ENCODE measurements at places on chromosomes 13 and 19.

DNA sequence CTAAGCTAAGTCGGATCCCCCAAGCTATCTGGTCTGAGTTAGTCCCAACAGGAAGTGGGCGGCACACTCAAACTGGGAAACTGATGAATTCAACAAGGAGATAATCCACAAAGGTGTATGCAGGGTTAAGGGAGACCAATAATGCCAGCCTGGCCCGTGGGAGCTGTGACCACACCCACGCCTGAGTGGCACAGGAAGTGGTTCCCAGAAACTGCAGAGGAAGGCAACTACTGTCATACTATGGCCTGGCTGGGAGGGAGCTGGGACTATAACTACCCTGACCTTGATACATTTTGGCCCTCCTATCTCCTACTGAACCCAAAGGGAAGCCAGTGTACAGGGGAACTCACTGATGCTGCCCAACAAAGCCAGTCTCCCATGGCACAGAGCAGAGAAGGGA lies 85.5 kb upstream of the TDRD3 start:
- DNase-seq = no peak

GRCh38 chr13:109422161-109422560 lies 364.2 kb downstream of the IRS2 start:
- no peak for DNase-seq

GRCh38 chr19:42268142-42268703 lies 829 bp upstream of the CIC start:
- DNase-seq = peak; percentile 99

DNA sequence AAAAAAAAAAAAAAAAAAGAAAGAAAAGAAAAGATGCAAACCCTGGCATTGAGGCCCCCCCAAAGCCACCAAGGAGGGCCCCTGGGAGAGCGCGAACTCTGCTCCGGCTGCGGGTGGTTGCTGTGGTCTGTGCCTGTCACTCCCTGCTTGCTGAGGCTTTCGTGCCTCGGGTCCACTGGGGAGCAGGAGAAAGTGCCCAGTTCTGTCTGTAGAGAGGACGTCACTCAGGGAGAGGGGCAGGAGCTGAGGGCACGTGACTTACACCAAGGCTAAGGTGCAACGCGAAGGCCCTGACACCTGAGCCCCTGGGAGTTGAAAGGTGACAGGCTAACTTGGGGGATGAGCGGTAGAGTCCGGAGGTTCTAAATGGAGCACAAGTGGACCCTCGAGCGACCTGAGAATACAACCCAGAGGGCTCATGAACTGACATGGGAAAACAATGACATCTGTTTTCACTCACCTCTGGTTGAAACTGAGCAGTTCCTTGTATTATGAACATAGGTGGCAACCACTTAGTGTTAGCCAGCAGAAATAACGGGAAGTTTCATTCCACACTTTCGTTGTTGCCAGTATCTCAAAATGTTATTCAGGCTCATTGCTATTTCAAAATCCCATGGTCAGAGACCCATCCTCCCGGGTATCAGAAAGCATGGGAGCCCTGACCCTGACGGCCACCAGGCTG lies 69.2 kb upstream of the TM9SF2 start:
- DNase-seq = no peak

DNA sequence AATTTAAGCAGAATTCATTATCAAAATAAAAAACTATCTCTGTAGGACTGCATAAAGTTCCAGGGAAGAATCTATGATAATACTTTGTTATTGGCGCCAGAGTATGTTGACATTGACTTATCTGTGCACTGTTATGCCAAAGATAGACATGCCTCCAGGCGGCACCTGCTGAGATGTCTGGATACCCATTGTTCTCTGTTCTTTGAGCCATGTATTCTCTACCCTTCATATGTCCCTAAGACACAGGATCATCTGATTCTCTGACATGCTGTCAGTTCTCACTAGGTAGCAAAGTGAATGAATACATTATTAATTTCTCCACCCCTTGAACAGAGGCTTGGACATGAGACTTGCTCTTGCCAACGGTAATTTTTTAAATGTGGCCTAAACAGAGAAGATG lies 517.8 kb upstream of the SLITRK5 start:
- no peak for DNase-seq

GRCh38 chr13:75473468-75473867 lies 8.5 kb downstream of the TBC1D4 start:
- DNase-seq = no peak

DNA sequence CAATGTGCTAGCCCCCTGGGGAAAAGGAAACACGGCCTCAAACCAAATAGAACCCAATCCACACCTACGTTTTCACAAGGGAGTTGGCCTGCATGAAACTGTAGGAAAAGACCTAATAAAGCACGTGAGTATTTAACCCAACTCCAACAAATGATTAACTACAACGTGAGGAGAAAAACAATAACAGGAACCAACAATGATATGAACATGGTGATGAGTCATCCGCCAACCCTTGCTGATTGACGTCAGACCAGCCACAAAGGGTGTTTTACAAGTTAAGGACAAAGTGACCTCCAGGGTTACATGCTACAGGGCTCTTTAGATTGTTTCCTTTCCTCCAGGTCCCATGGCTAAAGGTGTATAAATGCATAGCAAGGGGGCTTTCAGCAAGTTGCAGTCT lies 460.5 kb downstream of the COG6 start:
- DNase-seq = no peak

DNA sequence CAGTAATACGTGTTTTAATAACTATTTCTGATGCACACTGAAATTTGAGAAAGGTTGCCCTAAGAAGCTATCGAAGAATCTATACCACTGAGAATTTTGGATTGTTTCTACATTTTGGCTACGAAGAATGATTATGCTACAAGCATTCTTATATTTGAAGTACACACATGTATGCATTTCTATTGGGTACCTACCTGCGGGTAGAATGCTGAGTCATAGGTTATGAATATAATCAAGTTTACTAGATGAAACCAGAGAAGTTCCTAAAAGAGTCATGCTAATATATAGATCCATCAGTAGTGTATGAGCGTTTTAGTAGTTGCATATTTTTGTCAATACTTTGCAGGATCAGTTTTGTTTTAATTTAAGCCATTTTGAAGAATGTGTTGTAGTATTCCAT lies 62.0 kb upstream of the PCDH20 start:
- no peak for DNase-seq

DNA sequence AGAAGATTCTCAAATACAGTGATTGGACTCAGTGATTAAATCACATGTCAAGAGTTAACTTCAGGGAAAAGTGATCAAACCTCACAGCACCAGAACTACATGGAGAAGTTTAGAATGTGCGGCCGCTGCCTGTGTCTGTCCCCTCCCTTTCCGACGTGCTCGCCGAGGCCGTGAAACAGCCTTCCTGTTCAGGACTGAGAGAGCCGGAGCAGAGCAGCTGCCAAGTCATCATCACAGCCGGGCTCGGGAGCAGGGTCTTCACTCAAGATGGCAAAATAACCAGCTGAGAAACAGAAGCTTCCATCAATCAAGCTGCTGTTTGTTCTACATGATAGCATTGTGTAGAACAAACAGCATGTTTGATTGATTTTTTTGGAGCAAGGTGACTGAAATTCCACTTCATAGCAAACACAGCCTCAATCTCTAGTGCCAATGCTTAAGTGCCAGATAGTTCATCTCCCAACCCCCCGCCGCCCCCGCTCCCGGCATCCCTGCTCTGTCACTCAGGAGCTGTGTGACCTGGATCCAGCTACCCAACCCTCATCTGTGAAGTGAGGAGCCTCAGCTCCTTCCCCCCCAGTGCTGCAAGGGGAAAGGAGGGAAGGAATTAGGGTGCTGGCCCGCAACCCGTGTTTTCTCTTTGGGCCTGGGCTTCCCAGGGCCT lies 70.6 kb downstream of the HSPH1 start:
- DNase-seq = no peak

- DNase-seq = no peak
Measured at GRCh38 chr13:50033725-50034124, 18.5 kb downstream of the KCNRG start.

- no peak for DNase-seq
Measured at GRCh38 chr13:75440100-75440499, 41.9 kb downstream of the TBC1D4 start.

DNA sequence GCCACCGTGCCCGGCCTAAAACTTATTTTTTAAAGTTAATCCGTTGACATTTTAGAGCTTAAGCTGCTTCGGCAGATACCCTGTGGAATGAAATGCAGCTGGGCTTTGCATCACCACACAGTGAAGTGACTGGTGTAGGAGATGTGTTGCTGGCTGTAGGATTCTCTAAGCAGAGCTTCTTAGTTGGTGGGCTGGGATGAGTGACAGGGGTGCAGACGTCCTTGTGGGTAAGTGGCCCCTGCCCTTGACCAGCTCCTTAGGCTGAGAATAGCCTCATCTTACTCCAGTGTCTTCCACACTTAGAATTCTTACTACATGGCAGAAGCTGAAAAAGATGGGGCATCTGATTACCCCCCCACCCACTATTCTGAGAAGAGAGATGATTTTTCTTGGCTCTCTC lies 11.6 kb downstream of the GATAD2A start:
- no peak for DNase-seq

- no peak for DNase-seq
Measured at GRCh38 chr13:114100446-114101357, 31.7 kb downstream of the RASA3 start.

DNA sequence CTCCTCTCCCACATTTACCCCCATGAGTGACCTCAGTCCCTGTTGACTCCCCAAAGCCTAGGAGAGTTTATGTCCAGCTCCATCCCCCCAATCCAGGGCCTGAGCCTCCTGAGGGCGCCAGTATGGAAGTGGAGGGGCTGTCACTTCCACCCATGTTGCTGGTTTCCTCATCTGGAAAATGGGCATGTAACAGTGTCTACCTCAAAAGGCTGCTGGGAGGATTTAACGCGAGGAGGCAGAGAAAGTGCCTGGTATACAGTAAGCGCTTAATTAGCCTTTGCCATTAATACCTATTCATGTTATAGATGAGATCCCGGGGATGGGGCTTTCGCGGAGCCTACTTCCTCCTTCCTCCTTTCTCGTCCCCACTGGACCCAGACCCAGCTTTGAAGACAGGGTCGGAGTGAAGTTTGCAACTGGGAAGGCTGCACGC lies 476 bp downstream of the TYK2 start:
- DNase-seq = no peak

DNA sequence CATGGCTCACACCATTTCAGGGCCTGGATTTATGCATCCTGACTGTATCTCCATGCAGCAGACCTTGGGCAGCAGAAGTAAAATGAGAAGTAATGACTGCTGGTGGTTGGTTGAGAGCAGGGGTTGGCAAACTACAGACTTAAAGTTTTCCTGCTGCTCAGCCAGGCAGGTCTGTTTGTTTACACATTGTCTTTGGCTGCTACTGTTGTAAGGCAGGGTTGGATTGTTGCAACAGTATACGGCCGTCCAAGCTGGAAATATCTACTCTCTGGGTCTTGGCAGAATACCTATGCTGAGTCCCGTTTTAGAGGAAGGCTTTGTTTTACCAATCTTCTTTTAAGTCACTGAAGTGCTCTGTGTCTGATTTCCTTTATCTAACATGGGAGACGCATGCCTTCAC lies 13.5 kb downstream of the SNRNP70 start:
- no peak for DNase-seq

DNA sequence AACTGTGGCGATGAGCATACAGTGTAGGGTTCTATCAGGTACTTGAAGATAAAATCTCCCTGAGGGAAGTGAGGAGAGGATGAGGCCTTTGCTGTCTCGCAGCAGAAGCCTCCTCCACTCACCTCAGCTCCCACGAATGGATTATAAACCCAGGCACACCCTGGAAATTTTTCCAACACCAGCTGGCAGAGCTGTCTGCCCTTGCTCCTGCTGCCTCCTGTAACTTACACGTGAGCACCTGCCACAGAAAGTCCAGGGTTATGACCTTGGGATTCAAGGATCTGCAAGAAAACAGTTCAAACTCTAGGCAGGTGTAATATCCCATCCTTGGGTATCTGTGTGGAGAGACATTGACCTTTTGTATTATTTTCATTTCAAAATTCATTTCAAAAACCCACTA lies 70.9 kb upstream of the MYO16 start:
- DNase-seq = no peak

- no peak for DNase-seq
Measured at GRCh38 chr19:15181394-15181793, 19.4 kb downstream of the NOTCH3 start.

- no peak for DNase-seq
Measured at GRCh38 chr13:73060251-73061160, 1.7 kb downstream of the KLF5 start.

GRCh38 chr19:2231621-2232221 lies 4.4 kb downstream of the PLEKHJ1 start:
- DNase-seq = no peak

DNA sequence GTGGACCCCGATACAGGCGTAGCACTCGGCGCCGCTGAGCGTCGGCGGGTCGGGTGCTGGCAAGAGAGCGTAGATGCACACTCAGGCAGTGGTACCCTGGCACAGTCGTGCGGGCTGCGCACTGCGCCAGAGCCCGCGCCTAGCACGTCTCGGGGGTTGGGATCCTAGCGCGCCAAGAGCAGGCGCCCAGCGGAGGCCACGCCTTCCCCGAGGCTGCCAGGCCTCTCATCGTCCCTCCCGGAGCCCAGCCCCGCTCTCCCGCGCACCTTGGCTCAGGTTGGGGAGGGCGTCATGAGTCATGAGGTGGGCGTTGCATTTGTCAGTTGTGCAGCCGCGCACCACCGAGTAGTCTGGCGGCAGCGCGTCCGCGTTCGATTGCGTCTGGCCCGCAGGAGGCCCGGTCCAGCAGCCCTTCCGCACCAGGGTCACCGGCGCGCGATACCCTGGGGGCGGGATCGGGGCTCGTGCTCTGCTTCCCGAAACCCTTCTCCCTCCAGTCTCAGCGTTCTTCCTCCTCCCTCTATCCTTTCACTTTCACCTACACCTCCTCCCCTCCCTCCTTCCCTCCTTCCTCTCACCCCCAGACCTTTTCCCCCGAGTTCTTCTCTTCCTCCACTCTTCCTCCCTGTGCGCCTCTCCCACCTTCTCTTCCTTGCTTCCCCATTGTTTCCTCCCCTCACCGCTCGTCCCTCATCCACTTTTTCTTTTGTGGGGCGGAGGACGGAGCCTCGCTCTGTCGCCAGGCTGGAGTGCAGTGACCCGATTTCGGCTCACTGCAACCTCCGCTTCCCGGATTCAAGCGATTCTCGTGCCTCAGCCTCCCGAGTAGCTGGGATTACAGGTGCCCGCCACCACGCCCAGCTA lies 3.5 kb downstream of the LYPD5 start:
- no peak for DNase-seq

- no peak for DNase-seq
Measured at GRCh38 chr13:85503797-85504196, 295.4 kb downstream of the SLITRK6 start.

GRCh38 chr13:63166345-63166744 lies 1750.7 kb upstream of the PCDH20 start:
- DNase-seq = no peak

All from activated CD8-positive, alpha-beta memory T cell treated with anti-CD3 and anti-CD28 coated beads for 1 hour (primary cell).